ENCODE measurements at places on chromosomes 16 and 17. TPM values are rescaled to one million over a fixed set of nuclear protein-coding genes. Genes with fewer than 3 reads are reported as not detected.

KRTAP1-1 gene
- not detected for total RNA-seq

PKMYT1 gene
- 1.5 TPM for total RNA-seq

LGALS9B gene
- total RNA-seq: not detected

SEPTIN12 gene
- total RNA-seq: not detected

TBC1D26 gene
- not detected for total RNA-seq

SOX15 gene
- 0.25 TPM for total RNA-seq

HOXB1 gene
- total RNA-seq: not detected

GNAO1 gene
- total RNA-seq: 4.5 TPM

C17orf100 gene
- total RNA-seq: 2.1 TPM

MATCAP1 gene
- 4.8 TPM for total RNA-seq

UBALD1 gene
- 9.1 TPM for total RNA-seq

DNA sequence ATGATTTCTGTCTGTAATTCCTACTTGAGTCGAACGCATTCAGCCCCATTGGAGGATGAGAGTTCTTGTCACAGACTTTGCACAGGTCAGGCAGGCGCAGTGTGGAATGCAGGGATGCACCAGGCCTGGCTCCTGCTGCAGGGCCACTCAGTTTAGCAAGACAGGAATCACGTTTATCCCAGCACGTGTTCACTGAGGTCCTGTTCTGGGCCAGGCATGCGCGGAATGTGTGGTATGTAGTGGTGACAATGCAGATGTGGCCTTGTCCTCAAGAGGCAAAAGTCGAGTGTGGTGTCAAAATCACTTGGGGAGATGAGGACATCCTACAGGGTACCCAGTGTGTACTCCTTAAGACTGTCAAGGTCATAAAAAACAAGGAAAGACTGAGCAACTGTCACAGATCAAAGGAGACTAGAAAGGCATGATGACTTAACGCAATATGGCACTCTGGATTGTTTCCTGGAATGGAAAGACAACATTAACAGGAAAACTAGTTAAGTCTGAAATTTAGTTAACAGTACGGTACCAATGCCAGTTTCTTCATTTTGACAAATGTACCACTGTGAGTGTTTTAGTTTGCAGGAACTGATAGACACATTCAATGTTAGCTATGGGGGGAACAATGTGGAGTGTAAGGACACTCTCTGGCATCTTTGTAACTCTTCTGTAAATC is 121.5 kb upstream of the ADAMTS18 start:
- no peak overlapping the region for H3K27ac ChIP-seq
- no peaks in the 10 kb centered on the region for H3K4me1 ChIP-seq
- DNase-seq: no peak
- H3K27me3 ChIP-seq: no peaks in the 10 kb centered on the region
- H3K36me3 ChIP-seq: no peaks in the 10 kb centered on the region
- H3K4me3 ChIP-seq: no peak overlapping the region

- no peaks in the 10 kb centered on the region for H3K27me3 ChIP-seq
- peaks cover 12% of the 10 kb centered on the region for H3K4me1 ChIP-seq
- H3K27ac ChIP-seq: no peak overlapping the region
- H3K4me3 ChIP-seq: no peak overlapping the region
Measured at GRCh38 chr17:6657633-6658287, 6.2 kb downstream of the C17orf100 start.

DNA sequence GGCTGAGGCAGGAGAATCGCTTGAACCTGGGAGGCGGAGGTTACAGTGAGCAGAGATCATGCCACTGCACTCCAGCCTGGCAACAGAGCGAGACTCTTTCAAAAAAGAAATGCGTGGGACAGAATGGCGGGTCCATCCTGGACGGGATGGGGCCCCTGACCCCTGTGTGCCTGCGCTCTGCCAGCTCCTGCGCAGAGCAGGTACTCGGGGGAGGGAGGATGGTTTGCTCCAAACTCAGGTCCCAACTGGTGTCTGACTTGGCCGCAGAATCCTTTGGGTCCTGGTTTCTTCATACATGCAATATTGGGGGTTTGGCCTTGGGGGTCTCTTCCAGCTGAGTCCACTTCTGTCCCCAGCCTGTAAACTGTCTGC is 10.4 kb downstream of the CHMP6 start:
- H3K27ac ChIP-seq: no peak overlapping the region
- no peak for DNase-seq

DNA sequence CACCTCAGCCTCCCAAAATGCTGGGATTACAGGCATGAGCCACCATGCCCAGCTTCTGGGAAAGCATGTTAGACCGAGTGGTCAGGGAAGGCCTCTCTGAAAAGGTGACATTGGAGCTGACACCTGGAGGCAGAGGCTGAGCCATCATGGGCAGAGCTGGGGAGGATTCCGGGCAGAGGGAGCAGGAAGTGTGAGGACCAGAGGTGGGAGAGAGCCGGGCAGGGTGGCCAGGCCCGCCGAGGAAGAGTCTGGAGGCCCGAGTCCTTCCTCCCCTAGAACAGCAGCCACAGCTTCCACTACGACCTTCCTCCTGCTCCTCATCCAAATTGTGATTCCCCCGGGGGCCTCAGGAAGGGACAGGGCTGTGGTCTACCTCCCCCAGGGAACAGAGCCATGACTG is 74.7 kb downstream of the COG7 start:
- H3K4me3 ChIP-seq: no peak overlapping the region
- H3K36me3 ChIP-seq: no peaks in the 10 kb centered on the region
- DNase-seq: no peak
- no peaks in the 10 kb centered on the region for H3K4me1 ChIP-seq

GRCh38 chr17:77609553-77610517 is 348.7 kb upstream of the TNRC6C start:
- no peak for DNase-seq
- H3K36me3 ChIP-seq: no peaks in the 10 kb centered on the region
- H3K4me1 ChIP-seq: no peaks in the 10 kb centered on the region
- H3K4me3 ChIP-seq: no peak overlapping the region

DNA sequence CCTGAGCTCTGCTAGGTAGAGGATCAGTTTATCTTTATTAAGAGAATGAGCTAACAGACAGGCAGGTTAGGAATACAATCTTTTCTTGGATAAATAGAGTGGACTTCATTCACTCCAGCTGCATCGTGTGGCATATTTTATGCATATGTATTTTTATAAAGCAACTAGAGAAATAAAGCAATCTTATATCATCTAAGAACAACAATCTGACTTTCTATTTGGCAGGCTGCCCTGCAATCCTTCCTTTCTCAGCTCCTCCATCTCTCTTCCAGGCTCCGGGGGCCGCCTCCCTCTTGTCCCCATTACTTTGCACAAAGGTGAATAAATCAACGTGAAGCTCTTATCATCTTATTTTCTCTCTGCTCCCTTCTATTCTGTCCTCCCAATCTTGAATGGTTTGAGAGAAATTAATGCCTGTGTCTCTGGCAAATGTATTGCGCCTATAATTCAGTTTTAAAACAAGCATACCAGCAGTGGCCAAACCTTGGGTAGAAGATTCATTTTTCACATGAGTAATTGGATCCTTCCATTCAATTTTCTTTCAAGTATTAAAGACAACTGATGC is 64.5 kb downstream of the HS3ST3A1 start:
- no peak overlapping the region for H3K27ac ChIP-seq
- no peaks in the 10 kb centered on the region for H3K36me3 ChIP-seq
- H3K4me3 ChIP-seq: no peak overlapping the region
- no peaks in the 10 kb centered on the region for H3K27me3 ChIP-seq
- no peak for DNase-seq

GRCh38 chr16:23917621-23918020 is 81.8 kb downstream of the PRKCB start:
- H3K27me3 ChIP-seq: no peaks in the 10 kb centered on the region
- H3K4me3 ChIP-seq: no peak overlapping the region
- no peaks in the 10 kb centered on the region for H3K4me1 ChIP-seq
- no peak overlapping the region for H3K27ac ChIP-seq
- no peaks in the 10 kb centered on the region for H3K36me3 ChIP-seq

DNA sequence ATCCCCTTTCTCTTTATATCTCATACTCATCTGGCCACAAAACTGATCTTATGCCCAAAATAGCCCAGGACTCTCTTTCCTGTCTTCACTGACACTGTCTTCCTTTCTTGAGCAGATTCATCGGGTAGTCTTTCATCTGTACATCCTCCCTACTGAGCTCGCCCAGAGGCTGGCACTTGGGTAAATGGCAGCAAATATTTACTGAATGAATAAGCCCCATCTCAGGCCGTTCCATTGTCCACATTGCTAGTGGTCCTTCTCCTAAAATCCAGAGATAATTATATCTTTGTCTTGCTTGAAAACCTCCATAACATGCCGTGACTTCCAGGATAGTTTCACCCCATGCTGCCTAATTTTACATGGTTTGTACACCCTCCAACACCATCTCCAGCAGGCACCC is 158.1 kb upstream of the SDK2 start:
- H3K27me3 ChIP-seq: no peaks in the 10 kb centered on the region
- H3K4me3 ChIP-seq: no peak overlapping the region
- no peaks in the 10 kb centered on the region for H3K36me3 ChIP-seq
- no peak for DNase-seq
- no peak overlapping the region for H3K27ac ChIP-seq

DNA sequence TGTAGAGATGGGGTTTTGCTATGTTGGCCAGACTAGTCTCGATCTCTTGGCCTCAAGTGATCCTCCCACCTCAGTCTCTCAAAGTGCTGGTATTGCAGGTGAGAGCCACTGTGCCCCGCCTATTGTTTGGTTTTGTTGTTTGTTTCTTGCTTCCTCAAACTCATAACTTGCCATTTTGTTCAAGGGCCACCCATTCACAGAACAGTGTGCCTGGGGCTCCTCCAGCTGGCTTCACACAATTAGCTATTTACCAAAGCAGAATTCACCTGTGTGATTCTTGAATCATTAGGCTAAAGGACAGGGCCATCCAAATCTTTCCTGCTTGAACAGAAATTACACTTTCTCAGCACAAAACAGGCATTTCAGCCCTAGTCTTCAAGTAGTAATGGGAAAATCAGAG is 7.2 kb downstream of the ABHD15 start:
- H3K27me3 ChIP-seq: no peaks in the 10 kb centered on the region
- H3K36me3 ChIP-seq: peaks cover 5% of the 10 kb centered on the region
- peaks cover 22% of the 10 kb centered on the region for H3K4me1 ChIP-seq
- no peak overlapping the region for H3K4me3 ChIP-seq

DNA sequence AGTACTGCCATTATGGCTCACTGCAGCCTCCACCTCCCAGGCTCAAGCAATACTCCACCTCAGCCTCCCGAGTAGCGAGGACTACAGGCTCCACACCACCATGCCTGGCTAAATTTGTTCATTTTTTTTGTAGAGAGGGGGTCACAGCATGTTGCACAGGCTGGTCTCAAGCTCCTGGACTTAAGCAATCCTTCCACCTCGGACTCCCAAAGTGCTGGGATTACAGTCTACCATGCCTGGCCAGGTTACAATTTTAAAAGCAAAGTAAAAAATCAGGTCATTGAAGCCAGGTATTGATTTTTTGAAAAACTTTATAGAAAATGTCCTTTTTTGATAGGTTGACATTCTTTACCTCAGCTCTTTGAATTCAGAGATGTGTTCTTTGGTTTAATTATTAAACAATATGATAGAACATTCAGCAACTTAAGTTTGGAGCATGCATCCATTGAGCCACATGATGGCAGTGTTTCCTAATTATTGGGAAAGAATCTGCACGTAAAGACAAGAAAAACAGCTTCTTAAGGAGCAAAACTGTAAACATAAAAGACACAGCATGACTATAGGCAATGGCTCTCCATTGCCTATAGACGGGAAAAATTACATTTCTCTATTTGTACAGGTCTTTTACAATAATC is 1.7 kb upstream of the SLC16A11 start:
- peak overlapping the region; percentile 5 for H3K4me3 ChIP-seq
- peaks cover 4% of the 10 kb centered on the region for H3K27me3 ChIP-seq
- H3K27ac ChIP-seq: no peak overlapping the region

DNA sequence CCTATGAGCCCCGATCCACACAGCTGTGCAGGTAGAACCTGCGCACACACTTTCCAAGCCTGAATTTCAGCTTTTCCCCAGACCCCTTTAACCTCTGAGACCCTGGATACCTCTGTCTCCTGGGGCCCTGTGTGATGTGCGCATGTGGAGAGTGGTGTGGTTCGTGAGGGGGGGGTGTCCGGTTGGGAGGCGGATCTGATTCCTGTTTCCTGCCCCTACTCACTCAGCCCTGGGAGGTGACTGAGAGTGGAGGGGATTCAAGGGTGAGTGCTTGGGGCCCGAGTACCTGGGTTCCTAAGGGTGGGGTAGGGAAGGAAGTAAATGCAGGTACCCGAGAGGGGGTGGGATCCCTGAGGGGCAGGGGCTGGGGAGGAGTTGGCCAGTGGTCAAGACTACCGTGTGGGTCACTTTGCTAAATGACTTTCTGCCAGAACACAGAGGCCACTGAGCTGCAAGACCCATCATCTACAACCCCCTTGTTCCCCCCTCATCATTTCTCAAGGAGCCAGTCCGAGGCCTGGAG is 621 bp downstream of the ARHGEF15 start:
- no peaks in the 10 kb centered on the region for H3K27me3 ChIP-seq
- H3K4me3 ChIP-seq: no peak overlapping the region
- no peak overlapping the region for H3K27ac ChIP-seq
- no peaks in the 10 kb centered on the region for H3K36me3 ChIP-seq
- no peak for DNase-seq
- H3K4me1 ChIP-seq: no peaks in the 10 kb centered on the region

GRCh38 chr17:57626520-57627210 is 118.4 kb downstream of the CCDC182 start:
- H3K27me3 ChIP-seq: no peaks in the 10 kb centered on the region
- H3K4me3 ChIP-seq: no peak overlapping the region
- no peak overlapping the region for H3K27ac ChIP-seq
- no peaks in the 10 kb centered on the region for H3K4me1 ChIP-seq
- no peaks in the 10 kb centered on the region for H3K36me3 ChIP-seq
- DNase-seq: no peak

- H3K27me3 ChIP-seq: no peaks in the 10 kb centered on the region
- peaks cover 11% of the 10 kb centered on the region for H3K4me1 ChIP-seq
- no peak overlapping the region for H3K4me3 ChIP-seq
- DNase-seq: no peak
- H3K27ac ChIP-seq: no peak overlapping the region
Measured at GRCh38 chr17:55114283-55114682, 145.7 kb downstream of the STXBP4 start.

- no peaks in the 10 kb centered on the region for H3K27me3 ChIP-seq
- H3K27ac ChIP-seq: no peak overlapping the region
- no peaks in the 10 kb centered on the region for H3K4me1 ChIP-seq
Measured at GRCh38 chr16:84914273-84914672, 94.5 kb downstream of the CRISPLD2 start.

DNA sequence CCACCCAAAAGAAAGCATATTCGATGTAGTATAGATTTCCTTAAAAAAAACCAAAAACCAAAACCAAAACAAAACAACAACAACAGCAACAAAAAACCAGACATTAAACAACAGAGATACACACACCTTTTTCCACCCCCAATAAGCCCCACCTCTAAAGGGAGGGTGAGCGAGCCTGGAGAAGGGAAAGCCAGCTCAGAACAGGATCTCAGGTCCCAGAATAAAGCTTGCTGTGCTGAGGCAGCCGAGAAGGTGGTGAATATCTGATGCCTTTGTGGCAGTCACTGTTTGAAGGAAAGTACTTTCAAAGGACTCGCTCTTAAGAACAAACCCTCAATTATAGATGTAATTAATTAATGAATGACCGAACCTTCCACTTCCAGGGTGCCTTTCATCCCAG is 470 bp downstream of the KRT23 start:
- H3K36me3 ChIP-seq: no peaks in the 10 kb centered on the region
- H3K4me1 ChIP-seq: peaks cover 6% of the 10 kb centered on the region
- H3K4me3 ChIP-seq: no peak overlapping the region
- DNase-seq: no peak
- no peaks in the 10 kb centered on the region for H3K27me3 ChIP-seq

- no peaks in the 10 kb centered on the region for H3K36me3 ChIP-seq
- DNase-seq: no peak
- H3K27ac ChIP-seq: no peak overlapping the region
- H3K4me3 ChIP-seq: no peak overlapping the region
Measured at GRCh38 chr16:83847371-83848225, 39.8 kb downstream of the HSBP1 start.

- no peaks in the 10 kb centered on the region for H3K27me3 ChIP-seq
- no peaks in the 10 kb centered on the region for H3K36me3 ChIP-seq
- no peak for DNase-seq
- H3K4me1 ChIP-seq: no peaks in the 10 kb centered on the region
- no peak overlapping the region for H3K27ac ChIP-seq
Measured at GRCh38 chr17:44932787-44933097, 14.8 kb downstream of the KIF18B start.

Data from pancreas (tissue), 10 donors.